ENCODE measurements at places on chromosomes 12 and 14.

DNA sequence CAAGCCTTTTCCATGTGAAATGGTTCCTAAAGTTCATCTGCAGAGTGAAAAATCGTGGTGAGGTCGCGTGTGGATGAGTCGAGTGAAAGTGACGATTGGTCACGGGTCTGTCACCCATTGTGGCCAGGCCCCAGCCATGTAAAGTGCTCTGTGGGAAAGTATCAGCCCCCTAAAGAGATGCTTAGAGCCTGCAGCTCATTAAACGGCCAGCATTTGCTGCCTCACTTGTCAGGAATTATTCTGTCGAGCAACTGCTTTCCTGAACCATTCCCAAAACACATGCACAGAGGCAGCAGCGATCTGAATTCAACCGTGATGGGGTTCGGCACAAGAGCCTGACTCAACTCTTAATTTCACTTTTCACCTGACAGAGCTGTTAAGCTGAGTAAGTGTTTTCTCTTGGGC lies 16.0 kb downstream of the DBX2 start:
- no peak for DNase-seq

- DNase-seq, result no peak
Observed at GRCh38 chr14:71416392-71416791, 509.1 kb downstream of the PCNX1 start.

GRCh38 chr12:102879144-102879763 lies 37.8 kb downstream of the PAH start:
- no peak for DNase-seq

- no peak for DNase-seq
Observed at GRCh38 chr14:73780896-73781295, 66.7 kb upstream of the PNMA1 start.

- DNase-seq, result no peak
Observed at GRCh38 chr12:51839310-51839947, 9.1 kb downstream of the FIGNL2 start.

DNA sequence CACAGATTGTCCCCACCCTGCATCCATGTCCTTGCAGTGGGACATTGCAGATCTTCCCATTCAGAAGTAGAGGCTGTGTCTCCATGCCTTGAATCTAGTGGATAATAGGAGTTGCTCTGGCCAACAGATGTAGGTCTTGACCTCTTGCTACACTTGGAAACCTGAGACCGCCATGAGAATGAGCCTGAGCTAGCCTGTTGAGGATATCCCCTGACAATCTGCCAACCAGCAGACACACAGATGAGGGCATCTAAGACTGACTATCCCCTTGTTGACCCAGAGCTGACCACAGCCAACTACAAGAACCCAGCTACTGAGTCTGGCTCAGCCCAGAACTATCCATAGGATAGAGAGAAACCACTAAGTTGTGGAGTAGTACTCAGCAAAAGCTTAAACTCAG lies 161.1 kb upstream of the NOS1 start:
- no peak for DNase-seq

GRCh38 chr14:21735639-21736307 lies 62.2 kb upstream of the OR4E1 start:
- no peak for DNase-seq

- no peak for DNase-seq
Observed at GRCh38 chr12:102966200-102966863, 8.9 kb downstream of the ASCL1 start.

- no peak for DNase-seq
Observed at GRCh38 chr14:95503365-95504134, 12.9 kb downstream of the SYNE3 start.

GRCh38 chr12:124867401-124867930 lies 3.8 kb upstream of the SCARB1 start:
- DNase-seq, result no peak

DNA sequence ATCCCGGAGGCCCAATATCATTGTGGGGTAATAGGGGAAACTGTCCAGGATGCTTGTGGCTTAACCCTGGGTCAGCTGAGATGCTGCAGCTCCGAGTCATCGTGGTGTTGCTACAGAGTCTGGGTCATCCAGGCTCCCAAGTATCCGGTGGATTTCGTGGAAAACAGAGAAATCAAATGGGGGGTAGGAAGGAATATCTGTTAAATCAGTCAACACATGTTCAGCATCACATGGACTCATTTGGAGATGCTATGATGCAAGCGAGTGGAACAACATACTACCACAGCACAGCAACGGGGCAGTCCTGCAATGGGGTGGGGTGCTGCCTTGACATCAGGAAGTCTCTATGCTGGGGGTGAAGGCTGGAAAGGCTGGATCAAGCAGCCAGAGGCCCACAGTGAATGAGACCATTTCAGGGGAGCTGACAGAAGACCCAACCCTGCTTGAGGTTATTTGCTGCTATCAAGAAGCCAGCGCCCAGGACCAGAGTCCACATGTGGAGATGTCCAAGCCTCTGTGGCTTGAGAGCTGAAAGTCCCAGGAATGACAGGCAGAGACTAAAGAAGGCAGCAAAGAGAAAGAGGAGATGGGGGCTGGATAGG lies 22.9 kb downstream of the VDR start:
- no peak for DNase-seq

DNA sequence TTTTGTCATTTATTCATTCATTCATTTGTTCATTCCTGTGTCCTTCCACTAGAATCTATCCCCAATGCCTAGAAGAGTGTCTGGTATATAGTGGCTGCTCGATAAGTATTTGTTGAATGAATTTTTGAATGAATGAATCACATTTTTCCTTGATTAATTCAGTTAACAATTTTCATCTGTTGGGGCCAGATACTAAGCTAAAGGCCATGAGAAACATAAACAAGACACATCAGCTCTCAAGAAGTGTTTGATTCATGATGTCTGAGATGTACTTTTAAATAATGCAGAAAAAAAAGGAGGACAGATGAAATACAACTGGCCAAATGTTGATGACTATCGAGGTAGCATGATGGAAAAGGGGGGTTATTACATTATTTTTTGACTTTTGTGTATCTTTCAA lies 48.1 kb upstream of the TMED10 start:
- DNase-seq, result no peak

DNA sequence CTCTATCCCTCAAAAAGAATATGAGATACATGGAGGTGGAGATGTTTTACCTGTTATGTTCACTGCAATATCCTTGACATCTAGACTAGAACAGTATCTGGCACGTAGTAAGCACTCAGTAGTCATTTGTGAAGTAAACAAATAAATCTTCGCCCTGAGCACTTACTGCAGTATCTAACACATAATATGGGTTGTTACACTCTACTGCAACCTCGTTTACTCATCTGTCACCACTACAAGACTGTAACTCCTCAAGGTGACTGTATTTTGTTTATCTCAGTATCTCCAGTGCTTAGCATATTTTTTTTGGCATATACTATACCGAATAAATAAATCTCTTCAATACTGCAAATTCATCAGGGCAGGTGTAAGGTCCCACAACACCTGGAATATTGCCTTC lies 66.1 kb downstream of the WASHC3 start:
- DNase-seq, result no peak

DNA sequence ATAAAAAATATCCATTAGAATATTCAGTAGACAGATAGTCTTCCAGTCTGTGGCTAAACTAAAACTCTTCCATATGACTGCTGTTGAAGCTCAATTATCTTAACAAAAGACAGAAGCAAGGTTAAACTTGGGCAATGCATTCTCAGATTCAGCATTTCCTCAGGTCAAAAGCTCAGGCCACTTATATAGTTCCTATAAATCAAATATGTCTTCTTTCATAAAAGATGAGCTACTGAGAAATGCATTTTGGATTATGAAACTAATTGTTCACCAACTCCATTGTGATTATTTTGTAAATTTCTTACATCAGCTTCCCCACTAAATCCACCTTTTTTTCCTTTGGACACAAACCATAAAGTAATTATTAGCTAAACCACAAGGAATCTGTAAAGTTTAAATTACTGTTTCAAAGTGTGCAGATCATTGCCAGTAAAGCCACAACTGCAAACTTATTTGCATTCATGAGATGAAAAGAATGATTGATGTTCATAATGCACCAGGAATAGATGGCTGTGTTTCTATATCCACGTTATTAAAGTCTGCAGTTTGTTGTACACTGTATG lies 224.4 kb downstream of the FBXL14 start:
- DNase-seq, result no peak

DNA sequence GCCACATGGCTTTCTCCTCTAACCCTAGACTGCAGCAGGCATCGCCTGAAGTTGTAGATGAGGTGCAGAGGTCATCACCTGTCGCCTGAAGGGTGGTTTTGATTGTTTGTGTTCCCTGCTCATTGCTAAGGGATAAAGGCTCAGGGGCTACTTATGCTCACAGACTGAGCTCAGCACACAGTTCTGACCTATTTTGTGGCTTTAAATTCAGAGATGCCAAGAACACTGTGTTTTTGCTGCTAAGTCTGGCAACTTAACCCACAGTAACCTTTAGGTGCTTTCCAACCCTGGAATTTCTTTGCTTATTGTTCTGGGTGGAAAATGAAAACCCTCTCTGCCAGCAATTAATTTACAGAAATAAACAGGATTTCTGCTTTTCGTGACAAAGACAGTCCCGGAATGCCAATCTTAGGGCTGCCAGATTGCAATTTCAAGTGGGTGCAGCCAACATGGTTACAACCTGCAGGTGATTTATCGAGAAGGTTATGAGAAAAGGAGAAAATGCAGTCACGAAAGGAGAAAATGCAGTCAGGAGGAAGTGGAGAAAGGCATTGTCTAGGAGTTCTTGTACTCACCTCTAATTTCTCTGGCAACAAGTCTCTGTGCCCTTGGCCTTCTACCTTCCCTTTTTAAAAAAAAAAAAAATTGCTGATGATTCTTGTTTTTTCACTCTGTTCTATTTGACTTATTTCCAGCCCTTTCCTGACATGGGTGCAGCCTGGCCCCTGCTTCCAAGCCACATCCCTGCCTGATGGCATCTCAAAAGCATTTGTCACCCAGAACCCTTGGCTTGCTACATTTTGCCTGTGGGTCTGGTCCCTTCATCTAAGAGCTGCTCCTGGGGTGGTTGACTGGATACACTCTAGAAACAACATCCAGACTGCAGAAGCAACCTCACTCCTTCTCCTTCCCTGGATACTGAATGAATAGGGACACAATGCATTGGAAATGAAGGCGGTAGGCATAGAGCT lies 23.3 kb downstream of the NPC2 start:
- DNase-seq, result no peak

GRCh38 chr12:1872448-1872847 lies 46.0 kb downstream of the CACNA2D4 start:
- DNase-seq, result peak; percentile 20

DNA sequence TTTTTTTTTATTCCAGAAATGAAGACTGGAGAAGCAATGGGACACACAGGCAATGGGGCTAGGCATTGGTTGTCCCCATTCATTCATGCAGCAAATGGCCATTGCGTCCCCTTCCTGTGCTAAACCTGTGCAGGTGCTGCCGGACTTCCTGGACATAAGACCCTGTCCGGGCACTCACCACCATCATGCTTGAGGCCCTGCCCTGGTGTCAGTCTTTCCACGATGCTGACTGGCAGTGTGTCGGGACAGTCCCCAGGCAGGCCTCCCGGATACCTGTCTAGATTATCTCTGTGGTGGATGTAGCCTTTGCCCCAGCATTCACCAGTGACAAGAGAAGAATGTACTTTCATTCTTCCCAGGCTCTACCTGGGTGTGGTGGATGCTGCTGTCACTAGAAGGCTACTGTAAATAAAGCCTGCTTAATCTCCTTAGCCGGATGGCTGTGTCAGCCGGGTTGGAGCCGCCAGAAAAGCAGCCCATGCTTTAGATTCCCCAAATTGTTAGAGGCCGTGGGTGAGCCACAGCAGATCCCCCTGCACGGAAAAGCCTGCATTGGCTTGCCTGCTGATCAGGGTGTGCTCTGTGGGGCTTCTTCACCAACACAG lies 94.5 kb upstream of the PARP11 start:
- no peak for DNase-seq

GRCh38 chr14:87063181-87063580 lies 929.8 kb downstream of the GALC start:
- no peak for DNase-seq

GRCh38 chr12:76303989-76304460 lies 44.2 kb downstream of the BBS10 start:
- DNase-seq, result no peak

GRCh38 chr12:66228462-66228861 lies 39.4 kb downstream of the IRAK3 start:
- no peak for DNase-seq
